Activated T-cell treated with anti-CD3 and anti-CD28 coated beads, Interleukin-2, amount 50 U/mL, for 1 hour (primary cell): ENCODE measurements at places on chromosomes 6 and 20.

DNA sequence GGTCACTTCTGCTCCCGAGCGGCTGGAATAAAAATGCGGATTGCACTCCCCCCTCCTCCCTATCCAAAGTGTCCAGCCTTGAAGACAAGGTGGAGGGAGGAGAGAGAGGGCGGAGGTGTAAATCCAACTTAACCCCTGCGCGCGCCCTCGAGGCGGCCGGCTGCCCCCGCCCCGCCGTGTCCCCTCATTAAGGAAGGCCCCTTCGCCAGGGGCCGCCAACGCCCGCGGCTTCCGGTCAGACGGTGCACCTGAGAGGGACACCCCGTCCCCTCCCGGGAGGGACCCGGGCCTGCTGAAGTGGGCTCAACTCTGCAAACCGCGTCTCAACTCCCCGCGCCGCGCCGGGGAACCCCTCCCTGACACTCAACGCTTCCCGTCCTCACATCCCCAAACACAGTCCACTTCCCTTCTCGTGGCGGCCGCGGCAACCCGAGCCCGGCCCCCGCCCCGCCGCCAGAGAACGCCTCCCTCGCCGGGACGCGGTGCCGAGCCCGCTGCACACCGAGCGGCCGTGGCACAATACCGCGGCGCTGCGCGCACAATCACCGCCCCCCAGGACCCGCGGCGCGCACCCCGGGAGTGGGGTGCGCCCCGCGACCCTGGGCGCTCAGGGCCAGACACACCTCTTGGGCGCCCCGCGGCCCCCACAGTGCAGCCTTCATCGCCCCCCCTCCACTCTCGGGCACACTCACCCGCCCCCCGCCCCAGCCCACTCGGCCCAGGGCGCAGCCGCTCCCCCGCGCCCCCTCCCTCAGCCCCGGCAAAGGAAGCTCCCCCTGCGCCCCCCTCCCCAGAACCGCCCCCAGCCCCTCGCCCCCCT lies 102.5 kb downstream of the NOL4L start:
- DNase-seq = peak; percentile 51

DNA sequence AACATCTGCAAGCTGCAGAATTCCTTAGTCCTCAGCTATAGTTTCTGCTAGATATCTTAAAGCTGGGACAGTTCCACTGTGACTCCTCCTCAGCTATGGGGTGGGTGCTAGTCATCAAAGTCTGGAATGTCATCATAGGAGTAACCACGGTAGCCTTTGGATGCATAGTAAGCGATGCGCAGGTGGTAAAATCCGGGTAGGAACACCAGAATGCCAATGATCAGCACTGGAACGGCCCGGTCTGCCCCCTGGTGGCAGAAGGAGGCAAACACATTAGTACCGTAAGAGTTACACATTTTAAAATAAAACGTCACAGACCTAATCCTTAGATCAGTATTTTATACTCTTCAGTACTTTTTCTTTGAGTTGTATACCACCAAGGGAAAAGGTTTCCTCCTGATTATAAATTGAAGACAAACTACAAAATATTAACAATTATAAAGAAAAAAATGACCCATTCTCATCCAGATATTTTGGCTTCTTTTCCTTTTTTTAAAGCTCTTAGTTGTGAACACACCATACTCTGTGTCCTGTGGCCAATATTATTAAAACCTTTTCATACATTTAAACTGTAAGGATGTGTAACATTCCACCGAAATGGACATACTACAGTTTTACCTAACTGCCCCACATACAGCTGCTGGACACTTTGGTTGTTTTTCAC lies 18.9 kb downstream of the PCNA start:
- DNase-seq = peak; percentile 83

DNA sequence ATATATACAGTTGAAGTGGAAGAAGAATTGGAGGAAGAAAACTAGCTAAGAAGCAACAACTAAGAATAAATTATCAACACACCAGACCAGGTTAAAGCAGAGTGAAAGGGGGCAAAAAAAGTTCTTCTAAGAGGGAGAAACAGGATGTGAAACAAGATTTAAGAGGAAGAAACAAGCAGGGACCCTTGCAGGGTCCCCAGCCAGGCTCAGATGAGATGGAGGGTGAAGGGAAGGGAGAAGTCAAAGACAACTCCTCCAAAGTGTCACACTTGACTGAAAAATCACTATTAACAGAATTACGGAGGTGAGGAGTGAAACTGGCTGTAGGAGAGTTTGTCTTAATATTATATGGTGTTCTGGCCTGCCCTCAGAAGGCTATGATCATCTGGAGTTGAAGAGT lies 65.4 kb downstream of the MTFR2 start:
- no peak for DNase-seq

GRCh38 chr6:49890988-49891387 lies 24.7 kb upstream of the CRISP1 start:
- DNase-seq = no peak

DNA sequence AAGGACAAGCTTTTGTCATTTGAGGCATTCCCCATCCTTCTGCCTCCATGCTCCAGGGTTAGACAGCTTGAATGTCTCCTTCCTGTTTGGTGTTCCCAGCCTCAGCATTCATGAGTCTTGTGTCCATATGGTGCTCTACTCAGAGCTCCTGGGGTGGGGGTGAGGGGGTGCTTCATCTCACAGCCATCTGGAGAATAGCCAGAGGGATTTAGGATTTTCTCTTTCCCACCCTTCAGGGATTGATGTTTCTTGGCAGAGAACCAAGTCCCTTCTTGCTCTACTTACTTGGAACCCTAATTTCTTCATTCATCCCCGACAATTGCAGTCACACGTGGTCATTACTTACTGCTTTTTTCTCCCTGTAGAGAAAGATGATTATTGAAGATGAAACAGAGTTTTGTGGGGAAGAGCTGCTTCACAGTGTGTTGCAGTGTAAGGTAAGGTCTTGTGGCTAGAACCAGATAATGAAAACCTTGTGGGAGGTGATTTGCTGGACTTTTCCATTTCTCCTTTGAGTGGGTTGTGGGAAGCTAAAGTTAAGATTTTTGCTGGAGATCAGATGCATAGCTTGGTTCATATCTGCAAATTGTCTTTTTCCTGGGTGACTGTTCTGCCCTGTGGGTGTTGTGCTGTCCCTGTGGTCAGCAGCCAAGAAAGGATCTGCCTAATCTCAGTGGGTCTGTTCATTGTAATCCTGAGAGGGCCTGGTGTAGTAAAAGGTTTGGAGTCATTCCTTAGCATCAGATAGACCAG lies 18.6 kb downstream of the CMTR1 start:
- DNase-seq = no peak

- no peak for DNase-seq
Measured at GRCh38 chr20:40811660-40812414, 122.8 kb upstream of the MAFB start.

DNA sequence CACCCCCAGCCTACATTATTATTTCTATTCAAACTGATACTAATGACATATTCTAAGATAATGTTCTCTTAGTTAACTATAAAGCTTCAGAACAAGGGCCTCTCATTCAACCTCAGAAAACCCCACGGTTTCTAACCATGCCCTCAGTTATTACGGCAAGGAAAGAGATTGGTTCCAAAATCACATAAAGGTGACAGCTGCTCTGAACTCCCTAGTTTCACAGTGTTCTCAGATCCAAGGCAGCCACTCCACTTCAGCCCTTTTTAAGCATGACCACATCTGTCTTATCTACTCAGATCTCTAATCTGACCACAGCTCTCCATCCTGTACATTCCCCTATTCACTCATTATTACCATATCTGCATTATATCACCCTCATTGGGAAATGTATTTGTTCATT lies 98.8 kb upstream of the CEP85L start:
- no peak for DNase-seq

DNA sequence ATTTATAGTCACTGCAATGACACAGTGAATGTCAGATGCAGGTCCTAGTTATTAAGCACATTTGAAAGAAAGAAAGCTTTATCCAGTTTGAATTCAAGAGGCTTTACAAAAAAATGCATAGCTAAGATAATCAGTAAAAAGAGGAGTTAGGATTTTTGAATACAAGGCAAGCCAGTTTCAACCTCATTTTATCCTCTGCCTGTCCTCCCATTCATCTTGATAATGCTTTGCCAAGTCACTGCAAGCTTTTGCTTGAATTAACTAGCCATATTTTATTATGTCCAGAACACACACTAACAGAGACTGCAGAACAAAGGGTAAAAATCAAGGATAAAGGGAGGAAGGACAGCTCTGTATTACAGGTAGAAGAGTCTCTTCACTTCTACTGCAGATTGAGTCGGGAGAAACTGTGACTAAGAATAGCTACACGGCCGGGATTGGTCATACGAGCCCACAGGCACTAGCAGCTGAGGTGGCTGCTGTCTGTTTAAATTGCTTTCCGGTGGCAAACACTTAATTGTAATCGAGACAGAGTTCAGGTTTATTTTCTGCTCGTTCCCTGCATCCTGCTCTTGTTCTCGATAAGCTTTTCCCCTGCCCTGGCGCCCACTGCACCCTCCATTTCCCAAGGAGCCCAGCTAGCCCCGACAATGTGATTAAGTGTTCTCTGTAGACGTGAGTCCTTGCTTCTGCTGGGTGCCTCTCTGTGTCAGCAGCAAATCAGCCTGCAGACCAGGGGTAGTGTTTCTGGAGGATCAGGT lies 30.5 kb upstream of the AKAP12 start:
- no peak for DNase-seq

GRCh38 chr6:15299430-15300131 lies 53.7 kb downstream of the JARID2 start:
- DNase-seq = no peak

- DNase-seq = no peak
Measured at GRCh38 chr6:168990019-168990751, 263.5 kb downstream of the THBS2 start.

DNA sequence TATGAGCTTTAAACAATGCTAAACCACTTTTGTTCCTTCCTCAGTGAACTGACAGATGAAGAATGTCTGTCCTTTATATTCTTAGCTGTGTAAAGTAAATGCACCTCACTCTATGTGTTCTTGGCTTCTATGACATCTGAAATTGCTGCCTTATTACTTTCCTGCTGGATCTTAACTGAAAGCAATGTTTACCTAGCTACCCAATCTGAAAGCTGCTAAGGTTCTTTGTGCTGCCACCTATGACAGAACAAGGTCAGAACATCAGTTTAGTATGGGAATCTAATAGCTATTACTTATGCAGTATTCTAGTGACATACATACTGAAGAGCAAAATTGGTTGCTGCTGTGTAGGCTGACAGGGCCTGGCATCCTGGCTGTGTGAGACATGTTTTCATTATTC lies 444.1 kb downstream of the KHDRBS2 start:
- no peak for DNase-seq

- peak; percentile 78 for DNase-seq
Measured at GRCh38 chr6:137705160-137706082, 161.6 kb upstream of the TNFAIP3 start.

DNA sequence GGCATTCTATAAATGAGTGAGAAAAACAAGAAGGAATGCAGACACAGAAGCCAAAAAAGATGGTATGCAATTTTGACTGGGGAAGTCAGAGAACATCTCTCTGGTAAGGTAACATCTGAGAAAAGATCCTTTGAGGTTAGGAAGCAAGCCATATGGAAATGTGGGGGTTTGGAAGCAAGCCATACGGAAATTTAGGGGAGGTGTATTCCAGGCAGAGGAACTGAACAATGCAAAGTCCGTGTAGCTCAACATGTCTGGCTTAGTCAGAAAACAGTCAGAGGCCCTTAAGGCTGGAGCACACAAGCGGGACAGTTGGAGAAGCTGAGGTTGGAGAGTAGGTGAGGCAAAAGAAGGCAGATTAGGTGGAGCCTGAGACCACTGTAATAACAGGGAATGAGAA lies 35.3 kb downstream of the RALGAPA2 start:
- no peak for DNase-seq

DNA sequence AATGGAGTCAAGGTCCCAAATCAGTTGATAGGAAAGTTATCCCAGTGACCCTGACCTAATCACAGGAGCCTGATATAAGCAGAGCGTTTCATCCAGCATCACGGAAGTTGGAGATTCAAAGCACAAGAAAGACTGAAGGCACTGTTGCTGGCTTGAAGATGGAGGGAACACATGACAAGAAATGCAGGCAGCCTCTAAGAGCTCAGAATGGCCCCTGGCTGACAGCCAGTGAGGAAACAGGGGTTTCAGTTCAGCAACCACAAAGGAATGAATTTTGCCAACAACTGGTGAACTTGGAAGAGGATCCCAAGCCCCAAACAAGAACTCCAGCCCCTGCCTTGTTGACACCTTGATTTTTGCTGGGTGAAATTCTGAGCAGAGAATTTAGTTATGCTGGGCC lies 778.5 kb downstream of the MAFB start:
- DNase-seq = no peak

DNA sequence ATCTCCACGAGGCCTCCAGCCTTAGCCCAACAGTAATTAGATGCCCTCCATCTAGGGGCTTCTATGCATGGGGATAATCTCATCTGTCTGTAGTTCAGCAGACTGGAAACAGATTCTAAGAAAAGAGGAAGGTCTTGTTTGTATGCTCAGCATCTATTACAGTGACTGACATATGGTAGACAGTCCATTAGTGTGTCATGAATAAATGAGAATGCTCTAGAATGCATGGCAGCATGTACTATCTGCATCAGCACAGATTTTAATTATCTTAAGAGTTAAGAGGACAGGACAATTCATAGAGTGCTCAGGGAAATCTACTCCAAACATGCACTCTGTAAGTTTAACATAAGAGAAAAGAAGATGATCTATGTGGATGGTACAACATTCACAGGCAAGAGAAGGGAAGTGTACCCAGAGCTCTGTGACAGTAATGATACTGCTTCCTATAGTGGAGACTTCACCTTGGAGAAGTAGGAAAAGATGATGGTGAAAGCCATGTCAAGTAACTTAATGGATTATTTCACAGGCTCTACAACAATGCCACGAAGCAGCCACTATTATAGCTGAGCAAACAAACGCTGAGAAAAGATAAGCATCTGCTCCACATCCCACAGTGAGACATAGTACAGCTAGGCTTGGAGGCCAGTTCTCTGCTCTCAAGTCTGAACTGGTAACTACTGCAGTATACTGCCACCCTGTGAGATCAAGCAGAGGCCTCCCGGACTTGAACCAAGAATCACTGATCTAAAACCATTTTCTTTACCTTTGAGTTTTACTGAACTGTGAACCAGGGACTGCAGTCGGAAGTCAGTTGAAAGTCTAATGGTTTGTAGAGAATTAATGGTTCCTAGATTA lies 309.2 kb upstream of the SPTLC3 start:
- DNase-seq = no peak

GRCh38 chr20:51460569-51461265 lies 81.8 kb downstream of the NFATC2 start:
- DNase-seq = no peak
